ENCODE measurements at places on chromosomes 2 and 18.

DNA sequence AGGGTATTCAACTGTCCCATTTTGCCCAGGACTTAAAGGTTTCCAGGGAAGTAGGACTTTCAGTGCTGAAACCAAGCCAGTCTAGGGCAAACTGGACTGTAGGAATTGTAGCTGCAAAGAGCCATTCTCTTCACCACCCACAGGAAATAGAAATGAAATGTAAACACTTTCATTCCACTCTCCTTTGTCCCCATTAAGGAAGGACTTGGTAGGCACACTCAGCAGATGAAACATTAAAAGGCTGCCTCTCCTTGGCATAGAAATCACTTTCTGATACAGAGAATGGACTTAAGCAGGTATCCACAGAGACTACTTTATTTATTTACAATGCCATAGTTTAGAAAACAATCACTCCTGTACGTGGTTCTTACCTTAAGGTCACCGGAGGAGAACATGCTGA lies 102.9 kb upstream of the CCDC195 start:
- DNase-seq: no peak

- no peak for DNase-seq
Observed at GRCh38 chr2:24485197-24485596, 5.9 kb upstream of the NCOA1 start.

DNA sequence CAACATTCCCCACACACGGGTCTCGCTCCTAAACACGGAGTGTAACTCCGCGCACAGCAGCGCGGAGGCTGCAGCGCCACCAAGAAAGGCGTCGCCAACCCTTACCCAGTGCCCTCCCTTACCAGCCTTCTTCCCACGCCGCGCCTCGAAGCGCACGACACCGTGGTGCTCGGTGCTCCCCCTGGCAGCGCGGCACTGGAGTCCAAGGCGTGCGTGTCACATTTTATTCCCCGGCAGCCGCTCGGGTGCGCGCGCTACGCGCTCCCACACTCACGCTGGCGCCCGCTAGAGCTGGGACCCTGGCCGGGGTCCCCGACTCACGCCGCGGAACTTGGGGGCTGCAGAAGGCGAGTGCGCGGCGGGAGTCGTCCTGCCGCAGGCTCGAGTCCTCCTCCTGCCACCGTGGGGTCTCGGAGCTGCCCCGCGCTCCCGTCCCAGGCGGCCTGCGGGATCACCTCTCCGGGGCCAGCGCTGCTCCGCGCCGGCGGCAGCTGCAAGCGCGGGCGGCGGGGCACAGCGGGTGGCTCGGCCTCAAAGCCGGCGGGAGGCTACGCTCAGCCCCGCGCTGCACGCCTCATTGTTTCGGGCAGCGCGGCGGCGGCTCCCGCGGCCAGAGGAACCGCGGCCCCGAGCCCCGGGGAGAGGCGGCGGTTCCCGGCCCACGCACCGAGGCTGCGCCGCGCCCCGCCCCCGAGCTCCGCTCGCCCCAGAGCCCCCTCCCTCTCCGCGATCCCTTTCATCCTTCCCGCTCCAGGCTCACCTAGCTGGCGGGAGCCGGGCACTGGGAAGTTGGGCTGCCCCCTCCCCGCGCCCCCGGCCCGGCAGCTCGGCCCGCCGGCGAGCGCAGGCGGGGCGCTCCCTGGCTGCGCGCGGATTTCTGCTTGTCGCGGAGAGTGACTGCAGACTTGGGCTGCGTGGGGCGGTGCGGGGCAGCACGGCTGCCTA lies at the start of gene ST6GAL2:
ST6GAL2 (minus strand) TSS at position 197 of the 945 bp plus-strand sequence. CDS start 42,190 bp downstream, outside the sequence.
- DNase-seq: no peak

- DNase-seq: no peak
Observed at GRCh38 chr2:146388757-146389156, 1456.1 kb upstream of the ACVR2A start.

DNA sequence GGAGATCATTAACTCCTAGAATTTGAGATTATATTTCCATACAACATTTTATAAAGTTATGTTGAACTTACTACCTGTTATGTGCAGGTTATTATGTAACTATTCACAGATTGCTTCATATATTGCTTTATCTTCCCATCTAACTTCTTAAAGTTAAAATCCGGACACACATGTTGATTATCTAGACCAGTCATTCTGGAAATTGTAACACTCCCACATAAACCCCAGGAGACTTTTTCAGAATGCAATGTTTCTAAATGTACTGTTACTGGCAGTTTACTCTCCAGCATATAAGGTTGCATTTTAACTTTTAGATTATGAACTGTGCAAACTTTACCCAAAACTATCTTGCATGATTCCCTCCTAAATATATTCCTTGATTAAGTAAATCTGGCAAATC lies 70.5 kb upstream of the FAM117B start:
- DNase-seq: no peak

DNA sequence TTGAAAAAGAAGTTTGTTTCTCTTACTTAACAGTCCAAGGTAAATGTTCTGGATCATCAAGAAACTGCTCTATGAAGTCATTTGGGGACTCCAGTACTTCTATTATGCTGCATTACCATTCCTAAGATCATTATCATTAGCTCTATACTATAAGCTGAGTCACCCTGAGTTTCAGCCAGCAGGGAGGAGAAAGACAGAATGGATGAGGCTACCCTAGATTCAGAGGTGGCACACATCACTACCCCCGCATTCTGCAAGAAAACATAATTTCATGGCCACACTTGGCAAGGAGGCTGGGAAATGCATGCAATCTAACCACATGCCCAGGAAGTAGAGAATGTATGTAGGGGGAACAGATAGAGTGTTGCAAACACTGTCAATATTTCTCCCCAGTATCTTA lies 16.6 kb upstream of the LNPK start:
- DNase-seq: no peak

DNA sequence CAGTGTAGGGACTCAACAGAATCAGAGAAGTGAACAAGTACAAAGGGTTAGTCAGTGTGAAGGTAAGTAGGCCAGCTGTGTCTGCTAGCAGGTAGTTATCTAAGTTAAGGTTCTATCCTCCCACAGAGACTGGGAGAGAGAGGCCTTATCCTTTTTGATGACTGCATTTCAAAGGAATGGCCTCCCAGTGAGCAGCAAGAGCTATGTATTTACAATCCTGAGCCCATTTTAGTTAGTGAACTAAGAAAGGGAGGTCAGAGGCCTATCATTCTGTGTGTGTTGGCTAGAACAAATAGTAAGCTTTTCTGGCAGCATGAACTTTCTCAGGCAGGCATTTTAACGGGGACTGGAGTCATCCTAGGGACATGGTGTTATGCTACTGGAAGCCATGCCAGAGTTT lies 182.9 kb downstream of the VWC2L start:
- DNase-seq: no peak

DNA sequence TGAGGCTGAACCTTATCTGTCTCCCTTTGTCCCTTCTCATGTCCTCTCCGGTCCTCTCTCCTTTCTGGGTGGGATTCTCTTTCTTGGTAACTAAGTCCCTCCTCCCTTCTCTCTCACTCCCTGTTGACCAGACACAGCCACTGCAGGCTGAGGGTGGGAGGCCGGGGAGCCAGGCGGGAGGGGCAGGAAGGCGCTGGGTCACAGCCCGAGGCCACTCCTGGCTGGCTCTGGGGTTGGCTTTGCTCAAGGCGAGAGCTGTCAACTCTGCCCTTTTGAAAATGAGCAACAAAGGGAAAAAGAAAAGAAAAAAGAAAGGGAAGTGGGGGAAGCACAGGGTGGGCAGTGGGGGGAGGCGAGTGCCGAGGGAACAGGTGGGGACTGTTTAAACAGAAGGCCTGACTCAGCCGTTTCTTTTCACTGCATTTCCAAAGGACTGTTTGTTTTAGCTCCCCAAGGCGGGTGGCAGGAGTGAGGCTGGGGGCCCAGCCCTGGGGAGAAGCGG lies 70.5 kb upstream of the IGFBP5 start:
- no peak for DNase-seq

DNA sequence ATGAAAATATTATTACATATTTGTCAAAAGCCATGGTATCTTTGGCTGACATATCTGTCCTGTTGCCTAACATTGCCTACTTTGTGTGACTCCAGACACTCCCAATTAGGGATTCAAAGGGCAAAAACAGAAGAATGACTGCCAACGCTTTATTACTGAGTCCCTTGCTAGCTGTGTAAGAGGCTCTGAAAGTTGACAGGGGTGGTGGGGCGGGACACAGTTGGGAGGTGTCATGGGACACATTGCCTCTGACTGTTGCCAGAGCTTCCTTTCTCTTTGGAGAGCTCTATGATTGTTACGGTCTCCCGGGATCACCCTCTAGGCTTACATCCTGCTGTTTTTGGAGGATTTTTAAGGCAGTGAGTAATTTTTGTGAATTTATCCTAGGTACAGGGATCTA lies 249.6 kb upstream of the ACVR2A start:
- no peak for DNase-seq

DNA sequence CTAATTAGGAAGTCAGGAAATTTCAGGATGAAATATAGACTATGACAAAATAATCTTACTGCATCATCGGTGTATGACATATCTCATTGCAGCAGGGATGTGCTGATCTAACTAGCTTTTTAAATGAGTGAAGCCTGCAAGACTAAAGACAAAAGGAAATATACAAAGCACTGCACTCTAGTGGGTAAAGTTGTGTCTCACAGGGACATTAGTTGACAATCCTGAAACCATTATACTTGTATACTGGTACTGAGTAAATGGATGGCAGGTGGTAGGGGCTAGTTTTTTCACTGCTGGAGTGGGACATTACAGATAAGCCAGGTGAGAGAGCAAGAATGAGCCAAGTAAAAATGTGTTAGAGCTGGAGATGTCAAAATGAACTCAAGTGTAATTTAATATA lies 317.5 kb upstream of the RAB6C start:
- DNase-seq: no peak

GRCh38 chr18:32595832-32596231 lies 125.2 kb upstream of the GAREM1 start:
- no peak for DNase-seq

DNA sequence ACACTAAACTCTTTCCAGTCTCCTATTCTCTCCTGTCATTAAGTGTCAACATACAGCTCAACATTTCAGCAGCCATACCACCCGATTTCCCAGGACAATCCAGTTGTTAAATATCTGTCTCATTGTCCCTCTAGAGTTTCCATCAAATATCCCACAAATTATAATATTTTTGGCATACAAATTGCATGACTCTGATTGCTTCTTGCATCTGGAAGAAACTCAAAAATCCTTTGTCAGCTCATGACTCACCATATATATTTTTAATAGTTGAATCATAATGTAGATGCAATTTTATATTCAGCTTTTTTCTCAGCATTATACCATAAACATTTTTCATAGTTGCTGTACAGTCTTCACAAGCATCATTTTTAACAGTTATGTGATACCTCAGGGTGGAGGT lies 7.2 kb downstream of the SLC30A3 start:
- no peak for DNase-seq

DNA sequence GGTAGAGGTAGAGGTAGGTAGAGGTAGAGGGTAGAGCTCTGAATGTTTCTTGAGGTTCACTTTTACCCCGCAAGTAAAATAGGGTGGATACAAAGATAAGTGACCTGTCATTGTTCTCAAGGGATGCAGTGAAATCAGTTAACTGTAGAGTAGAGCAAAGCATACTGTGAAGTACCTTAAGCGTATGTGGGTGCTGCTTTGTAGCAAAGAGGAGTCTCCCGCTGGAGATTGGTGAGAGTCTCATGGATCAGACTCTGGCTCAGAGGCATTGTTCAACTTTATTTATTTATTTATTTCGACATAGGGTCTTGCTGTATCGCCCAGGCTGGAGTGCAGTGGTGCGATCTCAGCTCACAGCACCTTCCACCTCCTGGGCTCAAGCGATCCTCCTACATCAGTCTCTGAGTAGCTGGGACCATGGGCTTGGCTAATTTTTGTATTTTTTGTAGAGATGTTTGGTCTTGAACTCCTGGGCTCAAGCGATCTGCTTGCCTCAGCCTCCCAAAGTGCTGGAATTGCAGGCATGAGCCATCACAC lies 38.7 kb downstream of the MTA3 start:
- no peak for DNase-seq

DNA sequence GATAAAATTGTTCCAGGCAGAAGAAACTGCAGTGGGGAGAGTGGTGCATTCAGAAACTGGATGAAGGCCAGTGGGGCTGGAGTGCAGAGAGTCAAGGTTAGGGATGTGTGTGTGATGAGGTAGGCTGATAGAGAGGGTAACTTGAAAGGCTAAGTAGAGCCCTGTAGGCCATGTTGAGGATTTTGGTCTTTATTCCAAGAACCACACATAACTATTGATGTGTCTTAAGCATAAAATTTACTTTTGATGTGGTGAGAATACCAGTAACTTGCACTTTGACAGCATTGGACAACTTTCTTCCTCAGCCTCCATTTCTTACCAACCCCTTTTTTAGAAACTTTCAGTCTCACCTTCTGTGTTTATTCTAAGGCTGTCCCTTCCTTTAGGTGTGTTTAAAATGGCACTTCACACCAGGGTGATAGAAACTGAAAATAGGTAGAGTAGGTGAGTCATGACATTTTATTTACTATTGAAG lies 22.6 kb downstream of the MTX2 start:
- no peak for DNase-seq

DNA sequence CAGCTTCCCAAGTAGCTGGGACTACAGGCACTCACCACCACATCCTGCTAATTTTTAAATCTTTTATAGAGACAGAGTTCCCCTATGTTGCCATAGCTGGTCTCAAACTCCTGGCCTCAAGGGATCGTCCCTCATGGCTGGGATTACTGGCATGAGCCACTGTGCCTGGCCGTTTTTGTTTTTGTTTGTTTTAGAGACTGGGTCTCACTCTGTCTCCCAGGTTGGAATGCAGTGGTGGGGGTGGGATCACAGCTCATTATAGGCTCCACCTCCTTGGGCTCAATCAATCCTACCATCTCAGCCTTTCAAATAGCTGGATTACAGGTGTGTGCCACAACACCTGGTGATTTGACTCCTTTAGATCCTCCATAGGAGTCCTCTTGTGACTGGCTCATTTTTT lies 19.5 kb upstream of the ZDBF2 start:
- DNase-seq: no peak

DNA sequence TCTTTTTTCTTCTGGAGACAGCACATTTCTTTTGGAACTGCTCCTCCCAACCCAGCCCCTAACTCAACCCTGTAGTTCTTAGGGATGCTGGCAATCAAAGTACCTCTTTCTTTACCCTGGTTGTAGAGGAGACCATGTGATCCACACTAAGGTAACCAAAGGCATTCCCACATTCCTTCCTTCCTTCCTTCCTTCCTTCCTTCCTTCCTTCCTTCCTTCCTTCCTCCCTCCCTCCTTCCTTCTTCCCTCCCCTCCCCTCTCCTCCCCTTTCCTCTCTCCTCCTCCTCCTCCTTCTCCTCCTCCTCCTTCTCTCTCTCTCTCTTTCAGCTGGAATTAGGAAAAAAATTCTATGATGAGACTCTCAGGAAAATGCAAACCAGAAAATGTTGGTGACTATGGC lies 13.8 kb upstream of the RAPH1 start:
- DNase-seq: no peak
